Cortex of kidney (tissue), 1 donor: ENCODE measurements at places on chromosomes 2 and 18.

DNA sequence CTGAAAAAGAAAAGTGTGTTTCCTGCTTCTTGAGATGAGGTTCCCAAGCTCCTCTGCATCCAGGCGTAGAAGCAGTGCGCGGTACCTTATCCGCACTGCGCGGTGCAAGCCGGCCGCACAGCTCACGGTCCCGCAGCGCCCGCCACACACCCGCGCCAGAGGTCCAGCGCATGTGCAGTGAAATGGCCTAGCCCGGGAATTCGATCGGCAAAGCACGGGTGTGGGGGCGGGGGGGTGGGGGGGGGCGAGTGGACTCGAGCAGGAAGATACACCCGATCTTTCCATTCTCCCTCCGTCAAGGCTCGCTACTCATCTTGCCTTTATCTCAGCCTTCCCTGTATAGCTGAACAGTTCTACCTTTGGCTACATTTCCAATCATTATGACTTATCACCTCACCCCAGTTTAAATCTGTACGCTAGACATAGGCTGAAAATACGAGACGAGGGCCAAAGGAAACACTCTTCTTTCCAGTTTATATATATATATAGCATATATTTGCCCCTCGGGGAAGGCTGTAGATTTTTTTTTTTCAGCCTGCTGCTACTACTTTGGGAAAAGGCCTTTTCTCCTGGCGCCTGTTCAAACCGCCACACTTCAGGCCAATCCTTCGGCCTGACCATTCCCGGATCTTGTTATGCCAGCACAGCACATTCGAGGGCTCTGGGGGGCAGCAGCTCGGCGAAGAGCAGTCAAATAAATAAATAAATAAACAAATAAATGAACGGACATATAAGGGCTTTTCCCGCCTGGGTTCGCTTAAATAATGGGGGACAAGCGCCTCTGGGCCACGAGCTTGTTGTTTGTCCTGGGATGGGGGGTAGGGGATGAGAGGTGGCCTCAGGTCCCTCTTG lies 10.4 kb downstream of the HOXD8 start:
- no peak for DNase-seq

DNA sequence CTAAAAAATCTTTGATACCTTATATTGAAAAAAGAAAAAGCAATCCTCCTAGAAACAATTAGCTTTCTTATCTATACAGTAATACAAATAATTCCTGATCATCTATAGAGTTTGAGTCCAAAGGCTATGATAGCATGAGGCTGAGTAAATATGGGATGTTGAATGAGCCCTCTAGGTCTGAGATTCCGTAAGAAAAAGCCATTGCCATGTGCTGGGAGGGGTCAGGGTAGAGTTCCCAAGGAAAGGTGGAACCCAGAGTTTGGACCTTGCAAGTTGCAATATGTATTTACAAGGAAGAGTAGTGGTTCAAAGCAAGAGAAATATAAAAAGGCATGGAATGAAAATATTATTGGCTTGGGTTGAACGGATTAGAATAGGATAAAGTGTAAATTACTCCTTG lies 178.1 kb downstream of the DCC start:
- no peak for DNase-seq

DNA sequence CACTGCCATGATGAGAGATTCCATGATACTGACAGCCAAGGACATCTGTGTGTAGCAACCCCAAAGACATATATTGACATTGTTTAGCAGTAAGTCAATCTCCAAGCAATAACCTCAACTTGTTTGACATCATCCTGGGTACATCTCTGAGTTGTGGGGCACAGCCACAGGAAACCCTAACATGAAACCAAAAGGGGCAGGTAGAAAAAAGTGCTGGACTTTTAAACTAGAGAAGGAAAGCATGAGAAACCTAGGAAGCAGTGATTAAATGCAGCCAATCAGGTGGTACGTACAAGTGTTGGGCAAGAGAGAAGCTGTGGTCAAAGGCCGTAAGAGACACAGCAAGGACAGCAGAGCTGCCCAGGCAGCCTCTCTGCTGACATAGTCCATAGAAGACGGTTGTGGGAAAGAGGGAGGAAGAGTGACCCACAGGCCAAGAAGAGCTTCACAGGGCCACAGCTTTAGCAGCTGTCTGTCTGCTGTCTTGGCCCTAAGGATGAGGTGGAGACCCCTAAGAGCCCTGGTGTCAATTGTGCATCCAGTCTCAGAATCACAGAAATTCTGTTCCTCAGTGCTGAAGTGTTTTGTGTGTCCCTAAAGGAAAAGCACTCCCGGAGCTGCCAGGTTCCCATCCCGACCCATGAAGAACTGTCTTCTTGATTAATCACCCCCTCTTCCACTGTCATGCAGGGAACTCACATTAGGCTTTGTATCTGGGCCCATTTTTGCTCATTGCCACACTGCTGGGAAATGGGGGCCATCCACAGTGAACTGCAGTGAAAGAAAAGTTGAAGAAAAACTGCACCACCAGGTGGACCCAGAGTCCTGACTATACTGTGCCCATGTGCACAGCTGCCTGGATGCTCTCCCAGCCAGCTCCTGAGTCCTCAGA lies 25.4 kb upstream of the CHN1 start:
- DNase-seq: no peak

GRCh38 chr18:55477499-55477859 lies 110.5 kb downstream of the TCF4 start:
- DNase-seq: no peak

GRCh38 chr2:103161456-103162289 lies 399.8 kb downstream of the TMEM182 start:
- DNase-seq: no peak

DNA sequence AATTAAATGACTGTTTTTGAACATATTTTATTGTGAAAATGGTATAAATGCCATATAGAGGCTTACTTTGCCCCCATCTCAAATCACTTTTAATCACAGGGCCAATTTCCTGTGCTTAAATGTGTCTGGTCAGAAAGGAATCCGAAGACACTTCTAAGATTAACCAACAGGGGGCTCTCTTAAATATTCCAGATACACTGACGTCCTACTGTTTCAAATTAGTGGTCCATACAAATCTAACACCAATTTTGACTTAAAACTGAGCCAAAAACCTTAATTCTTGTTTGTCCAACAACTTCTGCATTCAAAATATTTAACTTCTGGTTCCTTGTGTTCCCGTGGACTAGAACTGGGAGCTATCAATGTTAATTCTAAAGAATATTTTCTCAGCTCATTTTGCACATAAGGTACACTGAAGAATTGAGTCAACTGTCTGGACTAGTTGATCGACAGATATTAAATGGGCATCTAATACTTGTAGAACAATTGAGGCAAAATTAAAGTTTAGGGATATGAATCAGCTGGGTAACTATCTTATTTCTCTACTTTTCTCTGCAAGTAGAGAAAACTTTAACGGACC lies 557.5 kb downstream of the ARHGAP15 start:
- DNase-seq: no peak

GRCh38 chr2:21118302-21118920 lies 5.4 kb upstream of the TDRD15 start:
- no peak for DNase-seq

GRCh38 chr18:78770139-78770822 lies 209.3 kb upstream of the SALL3 start:
- DNase-seq: no peak

GRCh38 chr2:25279091-25279651 lies 62.6 kb downstream of the DNMT3A start:
- no peak for DNase-seq

DNA sequence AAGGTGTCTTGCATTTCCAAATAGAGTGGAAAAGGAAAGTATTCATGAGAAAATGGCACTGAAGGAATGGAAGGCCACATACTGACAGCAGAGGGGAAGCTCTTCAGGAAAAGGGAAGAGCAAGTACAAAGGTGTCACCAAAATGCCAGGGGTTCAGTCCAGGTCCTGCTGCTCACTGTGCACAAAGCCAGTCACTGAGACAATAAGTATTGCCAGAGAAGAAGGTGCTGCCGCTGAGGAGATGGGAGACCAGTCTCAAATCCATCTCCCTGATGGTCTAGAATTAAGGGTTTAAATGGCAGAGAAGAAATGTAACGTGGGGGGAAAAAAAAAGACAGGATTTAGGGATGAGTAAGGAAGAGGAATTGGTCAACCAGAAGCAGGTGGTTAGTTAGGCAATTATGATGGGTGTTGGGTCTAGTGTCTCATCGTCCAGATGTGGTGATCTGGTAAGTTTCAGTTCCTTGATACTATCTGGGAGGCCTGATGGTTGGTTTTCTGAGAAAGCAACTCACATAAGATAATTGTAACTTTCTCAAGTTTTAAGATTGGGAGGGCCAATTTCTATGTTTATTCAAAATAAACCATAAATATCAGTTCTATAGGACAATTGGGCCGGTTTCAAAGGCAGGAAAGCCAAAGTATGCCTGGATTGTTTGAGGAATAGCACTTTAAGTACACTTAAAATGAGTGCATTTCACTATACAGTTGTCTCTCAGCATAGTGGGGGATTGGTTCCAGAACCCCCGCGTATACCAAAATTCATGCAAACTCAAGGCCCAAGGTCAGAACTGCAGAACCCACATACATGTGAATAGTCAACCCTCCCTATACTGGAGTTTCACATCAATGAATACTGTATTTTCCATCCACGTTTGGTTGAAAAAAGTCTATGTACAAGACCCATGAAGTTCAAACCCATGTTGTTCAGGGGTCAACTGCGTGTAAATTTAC lies 109.1 kb upstream of the DNAJC10 start:
- no peak for DNase-seq

- no peak for DNase-seq
Observed at GRCh38 chr18:13302457-13303225, 84.1 kb downstream of the LDLRAD4 start.

GRCh38 chr2:176637486-176638166 lies 368.4 kb downstream of the MTX2 start:
- no peak for DNase-seq

- DNase-seq: no peak
Observed at GRCh38 chr2:217505303-217505702, 497.5 kb downstream of the TNS1 start.

- DNase-seq: no peak
Observed at GRCh38 chr2:228703152-228703551, 521.7 kb upstream of the SPHKAP start.

- no peak for DNase-seq
Observed at GRCh38 chr2:187900021-187900420, 345.8 kb upstream of the TFPI start.

- DNase-seq: no peak
Observed at GRCh38 chr2:224999754-225000153, 42.5 kb downstream of the DOCK10 start.

DNA sequence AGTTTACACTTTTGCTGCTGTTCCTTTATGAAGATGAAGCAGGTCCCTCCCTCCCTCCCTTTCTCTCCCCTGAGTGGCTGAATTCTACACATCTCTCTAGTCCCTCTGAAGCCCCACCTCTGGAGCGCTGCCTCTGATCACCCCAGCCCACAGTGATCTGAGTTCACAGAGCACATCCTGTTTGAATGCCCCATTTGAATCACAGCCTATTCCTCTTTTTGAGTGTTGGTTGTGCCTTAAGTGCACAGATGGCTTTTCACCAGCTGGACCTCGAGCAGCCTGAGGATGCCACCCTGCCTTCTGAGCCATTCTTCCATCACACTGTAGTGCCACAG lies 87.1 kb downstream of the ITGB1BP1 start:
- DNase-seq: no peak

DNA sequence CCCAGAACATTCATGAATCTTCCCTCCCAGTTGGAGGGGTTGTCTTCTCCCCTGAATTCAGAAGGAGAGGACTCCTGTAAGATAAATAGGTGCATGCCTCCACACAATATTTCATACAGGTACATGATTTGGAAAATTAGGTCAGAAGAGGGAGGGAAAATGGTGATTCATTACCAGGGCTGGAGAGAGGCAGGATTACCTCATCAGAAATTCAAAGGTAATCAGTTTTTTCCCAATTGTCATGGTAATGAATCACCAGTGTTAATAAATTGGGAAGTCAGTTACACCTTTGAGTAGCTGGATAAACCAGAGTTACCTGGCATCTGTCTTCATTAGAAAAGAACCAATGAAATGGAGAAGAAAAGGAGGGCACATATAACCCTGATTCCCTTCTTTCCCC lies 128.5 kb downstream of the EN1 start:
- no peak for DNase-seq

DNA sequence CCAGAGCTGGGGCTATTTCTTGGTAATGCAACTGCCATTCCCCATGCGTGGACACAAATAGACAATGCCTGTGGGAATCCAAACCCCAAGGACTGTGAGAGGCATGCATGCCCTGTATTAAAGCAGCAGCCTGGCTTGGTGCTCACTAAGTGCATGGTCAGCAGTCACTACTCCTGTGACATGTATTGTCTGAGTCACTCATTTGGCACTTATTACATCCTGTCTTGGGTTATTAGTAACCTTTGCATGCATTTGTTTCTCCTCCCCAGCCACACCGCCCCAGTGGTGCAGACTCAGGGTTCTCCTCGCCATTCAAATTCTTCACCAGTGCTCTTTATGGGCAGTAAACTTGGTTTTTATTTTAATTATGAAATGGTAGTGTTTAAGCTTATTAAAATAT lies 30.2 kb downstream of the PRKCE start:
- no peak for DNase-seq

DNA sequence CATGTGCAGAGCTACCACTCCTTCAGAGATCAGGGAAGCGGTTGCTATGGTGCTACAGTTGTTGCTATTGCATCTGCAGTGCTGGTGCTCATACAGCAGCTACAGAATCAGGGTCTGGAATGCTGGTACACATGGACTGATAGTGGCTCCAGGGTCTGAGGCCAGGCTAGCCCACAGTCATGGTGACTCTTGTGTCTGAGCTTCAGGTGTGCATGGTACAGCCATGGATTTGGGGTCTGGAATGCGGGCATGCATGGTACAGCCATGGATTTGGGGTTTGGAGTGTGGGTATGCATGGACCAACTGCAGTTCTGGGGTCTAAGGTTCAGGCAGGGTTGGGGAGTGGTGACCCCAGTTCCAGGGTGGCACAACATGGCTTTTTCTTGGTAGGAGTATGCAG lies 185.2 kb downstream of the SLC4A3 start:
- no peak for DNase-seq

- DNase-seq: no peak
Observed at GRCh38 chr2:71492112-71492511, 38.8 kb downstream of the DYSF start.

GRCh38 chr18:57270156-57270555 lies 82.2 kb upstream of the ST8SIA3 start:
- DNase-seq: no peak
